Liver (tissue), 10 donors: ENCODE measurements at places on chromosomes 1 and 21. TPM values are rescaled to one million over a fixed set of nuclear protein-coding genes. Genes with fewer than 3 reads are reported as not detected.

The NBPF10 gene
- total RNA-seq, result 0.89 TPM

The UBR4 gene
- total RNA-seq, result 97.5 TPM

The MAP3K7CL gene
- 3.5 TPM for total RNA-seq

The TRIM62 gene
- 1.1 TPM for total RNA-seq

The TNFRSF8 gene
- 0.19 TPM for total RNA-seq

The FH gene
- total RNA-seq, result 140 TPM

The AIRE gene
- total RNA-seq, result 0.05 TPM

The DIPK1A gene
- total RNA-seq, result 7.9 TPM

The BRWD1 gene
- total RNA-seq, result 56.6 TPM

The SLC45A1 gene
- total RNA-seq, result 0.08 TPM

The ATF6 gene
- 16.5 TPM for total RNA-seq

GRCh38 chr1:155471026-155471425 lies 91.6 kb downstream of the ASH1L start:
- DNase-seq, result no peak

- DNase-seq, result no peak
Measured at GRCh38 chr1:22752339-22752738, 41.7 kb downstream of the EPHB2 start.

- no peak for DNase-seq
Measured at GRCh38 chr21:44427241-44428120, 27.8 kb upstream of the LRRC3 start.

DNA sequence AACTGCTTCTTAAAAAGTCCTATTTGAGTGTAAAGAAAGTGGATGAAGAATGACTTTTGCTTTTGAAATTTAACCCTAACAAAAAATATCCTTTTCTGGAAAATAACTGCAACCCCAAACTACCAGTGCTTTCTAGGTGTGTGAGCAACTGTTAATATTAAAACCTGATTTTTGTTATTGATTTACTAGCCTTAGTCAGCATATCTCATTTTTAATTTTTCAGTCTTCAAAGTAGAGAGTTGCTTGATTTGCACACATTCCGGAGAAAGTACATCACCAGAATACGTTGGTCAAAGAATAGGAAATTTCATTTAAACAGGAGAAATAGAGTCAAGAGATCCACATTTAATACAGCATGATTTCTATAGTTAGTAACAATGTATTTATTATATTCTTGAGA lies 141.8 kb upstream of the ADAMTS5 start:
- DNase-seq, result no peak

GRCh38 chr1:224615861-224616755 lies at the start of gene CNIH3:
Gene CNIH3 (plus strand): TSS chr1:224616317. CDS start chr1:224617175, 858 bp downstream.
- DNase-seq, result no peak

DNA sequence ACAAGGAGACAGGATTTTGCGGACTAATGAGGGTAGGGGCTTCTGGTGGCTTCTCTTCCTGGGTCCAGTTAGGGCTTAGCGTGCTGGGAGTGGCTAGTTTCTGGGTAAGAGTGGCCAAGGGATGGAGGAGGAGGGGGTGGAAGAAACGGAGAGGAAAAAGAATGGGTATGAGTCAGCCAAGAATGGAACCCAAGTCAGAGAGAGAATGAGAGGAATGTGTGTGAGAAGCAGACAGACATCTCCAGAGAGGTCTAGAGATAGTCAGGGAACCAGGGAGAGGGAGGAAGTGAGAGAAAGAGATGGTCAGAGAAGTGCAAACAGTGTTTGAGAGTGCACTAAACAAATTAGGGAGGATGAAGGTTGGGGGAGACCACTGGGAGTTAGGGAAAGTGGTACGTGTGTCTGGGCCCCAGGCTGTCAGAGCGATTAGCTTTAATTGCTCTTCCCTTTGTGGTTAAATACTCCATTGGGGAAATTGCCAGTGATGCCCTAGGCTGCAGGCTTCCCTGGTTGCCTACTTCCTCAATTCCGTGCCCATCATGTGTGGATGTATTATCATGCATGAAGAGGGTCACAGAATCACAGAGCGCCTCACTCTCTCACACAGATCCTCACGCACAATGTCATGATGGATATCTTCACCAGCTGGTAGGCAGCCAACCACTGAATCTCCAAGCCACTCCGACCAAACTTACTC lies 1.4 kb downstream of the PEA15 start:
- no peak for DNase-seq

DNA sequence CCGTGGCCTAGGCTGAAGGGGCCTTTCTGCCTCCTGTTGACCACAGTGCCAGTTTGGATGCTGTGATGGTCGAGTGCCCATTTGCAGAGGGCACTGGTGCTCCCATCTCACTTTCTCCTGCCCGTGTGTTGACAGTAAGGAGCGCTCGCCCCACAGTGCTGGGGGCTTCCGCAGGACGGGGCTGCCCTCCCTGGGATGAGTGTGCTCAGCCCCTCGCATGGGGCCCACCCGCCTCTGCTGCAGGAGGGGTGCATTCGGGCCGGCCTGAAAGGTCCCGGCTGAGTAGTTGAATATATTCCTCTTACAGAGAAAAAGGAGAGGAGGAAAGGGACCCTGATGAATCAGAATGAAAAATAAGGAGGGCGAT lies 37.3 kb downstream of the NTPCR start:
- no peak for DNase-seq

DNA sequence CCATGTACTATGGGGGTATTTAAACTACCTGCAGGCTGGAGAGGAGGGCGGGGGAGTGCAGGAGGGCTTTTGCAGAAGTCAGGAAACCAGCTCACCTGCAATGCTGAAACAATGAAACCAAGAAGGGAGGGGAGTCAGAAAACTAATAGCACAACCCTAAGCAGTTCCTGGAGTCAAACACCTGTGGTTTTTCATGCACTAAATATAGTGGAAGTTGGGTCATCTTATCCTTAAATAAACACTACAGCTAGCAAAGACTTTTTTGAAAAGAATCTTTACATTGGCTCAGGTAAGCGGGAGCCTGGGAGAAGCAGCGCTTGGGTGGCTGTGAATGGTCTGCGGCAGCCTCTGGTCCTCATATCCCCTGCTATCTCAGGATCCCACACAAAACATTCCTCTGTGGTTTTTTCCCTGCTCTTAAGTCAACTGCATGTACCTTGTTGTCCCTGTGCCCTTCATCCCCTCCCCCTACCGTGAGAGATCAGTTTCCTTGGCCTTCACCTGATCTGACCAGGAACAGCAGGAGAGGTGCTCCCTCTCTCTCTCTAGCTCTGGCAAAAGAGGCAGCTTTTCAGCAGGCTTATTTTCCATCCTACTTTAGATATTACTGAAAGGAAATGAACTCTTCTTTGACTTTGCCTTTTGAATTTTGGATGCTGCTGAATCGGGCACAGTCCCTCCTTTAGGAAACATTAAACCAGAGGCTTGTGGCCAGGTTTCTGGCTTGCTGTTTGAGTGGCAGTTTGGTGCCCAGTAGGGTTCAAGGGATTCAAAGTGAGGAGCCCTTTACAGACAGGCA lies 26.6 kb downstream of the TENT5C start:
- DNase-seq, result no peak

GRCh38 chr1:214272964-214273533 lies 7.9 kb upstream of the SMYD2 start:
- DNase-seq, result no peak

DNA sequence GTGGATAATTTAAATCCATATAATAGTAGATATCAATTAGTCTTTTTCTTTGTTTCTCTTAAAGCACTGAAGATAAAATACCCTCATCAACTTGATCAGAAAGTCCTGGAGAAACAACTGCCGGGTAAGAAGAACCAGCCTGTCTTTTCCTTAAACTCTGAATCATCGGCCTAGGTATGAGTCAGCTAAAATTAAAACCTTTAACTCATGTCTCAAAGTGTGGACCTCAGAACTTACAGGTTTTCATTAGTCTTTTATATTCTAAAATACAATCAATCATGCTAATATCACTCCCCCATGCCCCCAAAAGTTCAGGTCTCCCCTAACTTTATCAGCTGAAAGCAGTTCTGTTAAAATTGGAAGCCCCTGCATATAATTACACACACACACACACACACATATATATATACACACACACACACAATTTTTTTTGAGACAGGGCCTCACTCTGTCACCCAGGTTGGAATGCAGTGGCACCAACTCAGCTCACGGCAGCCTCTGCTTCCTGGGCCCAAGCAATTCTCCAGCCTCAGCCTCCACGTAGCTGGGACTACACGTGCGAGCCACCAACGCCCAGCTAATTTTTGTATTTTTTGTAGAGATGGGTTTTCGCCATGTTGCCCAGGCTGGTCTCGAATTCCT lies 61.3 kb downstream of the B3GALNT2 start:
- DNase-seq, result no peak

DNA sequence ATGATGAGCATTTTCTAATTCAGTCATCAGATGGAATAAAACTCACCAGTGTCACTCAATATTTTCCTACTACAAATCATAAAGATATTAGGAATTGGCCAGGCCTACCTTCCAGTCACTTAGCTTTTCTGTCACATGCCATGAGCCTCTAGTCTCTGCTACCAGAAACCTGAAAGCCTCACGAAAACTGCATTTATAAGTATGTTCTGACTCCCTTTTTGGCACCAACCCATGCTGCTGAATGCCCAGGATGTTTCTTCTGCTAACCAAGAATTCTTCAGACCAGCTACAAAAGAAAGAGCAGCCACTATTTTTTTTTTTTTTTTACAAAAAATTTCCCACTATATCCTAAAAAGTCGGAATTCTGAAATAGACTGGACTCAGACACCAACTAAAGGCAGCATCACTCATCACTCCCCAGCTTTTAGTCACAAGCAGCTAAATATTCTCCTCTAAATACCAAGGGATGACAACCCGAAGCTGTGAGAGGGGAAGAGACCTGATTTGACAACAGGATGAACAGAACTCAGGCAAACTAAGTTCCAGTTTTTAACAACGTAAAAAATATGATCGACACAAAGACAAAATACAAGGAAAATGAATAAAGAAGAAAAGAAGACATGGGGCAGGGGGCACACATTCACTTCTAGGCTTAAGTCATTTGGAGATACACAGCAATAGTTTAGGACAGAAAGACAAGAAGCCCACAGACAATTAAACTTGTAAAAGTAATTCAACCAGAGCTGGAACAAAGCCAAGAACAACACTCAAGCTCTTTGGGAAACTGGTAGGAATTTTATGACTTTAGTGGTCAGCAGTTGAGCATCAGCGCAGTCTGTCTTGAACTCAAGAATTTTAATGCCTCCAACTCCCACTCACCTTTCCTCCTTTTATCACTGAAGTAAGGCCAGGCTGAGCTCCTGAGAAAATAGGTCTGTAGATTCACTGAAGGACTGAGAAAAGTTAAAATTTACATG lies 1.7 kb downstream of the DCAF8 start:
- no peak for DNase-seq

DNA sequence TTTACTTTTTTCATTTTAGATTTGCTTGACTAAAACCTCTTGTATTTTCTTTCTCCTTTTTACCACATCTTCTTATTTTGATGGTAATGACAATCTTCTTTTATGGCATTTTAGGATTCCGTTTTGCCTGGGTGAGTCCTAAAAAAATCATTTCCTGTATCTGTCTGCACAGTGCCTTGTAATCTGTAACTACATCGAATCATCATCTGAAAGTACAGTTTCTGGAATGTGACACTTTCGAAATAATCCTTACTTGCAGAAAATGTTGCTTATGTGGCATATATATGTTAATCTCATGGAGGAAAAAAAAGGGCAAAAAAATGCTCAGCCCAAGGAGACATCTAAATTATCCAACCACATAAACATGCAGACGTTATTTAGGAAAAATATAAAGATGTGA lies 29.0 kb downstream of the GREM2 start:
- no peak for DNase-seq

DNA sequence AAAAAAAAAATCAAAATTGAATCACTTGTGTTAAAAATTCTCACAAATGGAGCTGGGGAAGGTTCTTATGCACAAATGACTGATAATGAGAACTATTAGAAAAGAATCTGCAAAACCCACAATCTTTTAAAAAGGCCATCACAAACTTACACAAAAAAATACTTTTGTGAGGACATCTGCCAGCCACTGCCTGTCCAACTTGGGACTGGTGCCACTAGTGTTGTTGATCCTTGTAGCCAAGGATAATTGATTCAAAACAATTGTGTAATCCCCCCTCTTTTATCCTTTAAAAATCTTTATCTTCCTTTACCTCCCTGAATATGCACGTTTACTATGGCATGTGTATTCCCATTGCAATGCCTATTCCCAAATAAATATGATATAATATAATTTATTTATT lies 39.2 kb upstream of the THEM4 start:
- DNase-seq, result no peak

DNA sequence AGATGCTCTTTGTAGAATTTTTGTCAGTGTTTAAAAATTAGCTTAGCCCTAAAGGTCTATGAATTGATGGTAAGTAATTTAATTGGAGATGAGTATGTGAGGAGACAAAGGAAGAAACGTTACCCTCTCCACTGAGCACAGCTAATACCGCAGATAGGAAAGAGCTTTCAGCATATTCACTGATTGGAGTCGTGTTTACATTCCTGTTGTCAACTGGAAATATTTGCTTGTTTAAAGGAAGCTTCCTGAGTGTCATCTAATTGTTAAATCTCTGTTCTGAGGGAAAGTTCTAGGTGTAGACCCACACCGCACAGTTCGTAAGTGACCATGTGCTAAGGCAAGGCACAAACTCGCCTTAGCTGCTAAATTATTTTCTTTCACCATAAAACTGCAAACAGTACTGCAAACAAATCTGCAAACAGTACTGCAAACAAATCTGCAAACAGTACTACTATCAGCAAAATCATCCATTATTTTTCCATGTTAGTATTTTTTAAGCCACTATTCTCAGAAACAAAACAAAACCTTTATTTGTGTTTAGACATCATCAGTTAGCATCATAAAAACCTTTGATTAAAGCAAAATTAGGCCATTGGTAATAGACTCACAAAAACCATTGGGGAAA lies 32.6 kb downstream of the TOMM20 start:
- DNase-seq, result no peak

- no peak for DNase-seq
Measured at GRCh38 chr1:38291336-38291735, 244.7 kb upstream of the POU3F1 start.

DNA sequence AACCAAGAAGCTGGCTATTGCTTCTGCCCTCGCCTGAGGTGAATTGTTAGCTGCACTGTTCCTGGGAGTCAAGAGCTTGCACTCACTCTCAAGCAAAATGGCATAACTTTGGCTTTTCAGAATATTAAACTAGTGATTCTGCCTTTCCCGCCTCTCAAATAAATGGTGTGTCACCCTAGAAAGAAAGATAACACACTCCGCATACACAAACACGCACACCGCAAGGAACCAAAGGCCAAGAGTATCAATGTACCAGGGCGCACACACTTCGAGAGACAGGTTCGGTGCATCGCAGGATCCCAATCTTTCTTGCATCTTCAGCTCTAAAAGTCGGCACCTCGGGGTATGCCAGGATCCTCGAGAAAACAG lies 470 bp upstream of the RTCA start:
- no peak for DNase-seq

DNA sequence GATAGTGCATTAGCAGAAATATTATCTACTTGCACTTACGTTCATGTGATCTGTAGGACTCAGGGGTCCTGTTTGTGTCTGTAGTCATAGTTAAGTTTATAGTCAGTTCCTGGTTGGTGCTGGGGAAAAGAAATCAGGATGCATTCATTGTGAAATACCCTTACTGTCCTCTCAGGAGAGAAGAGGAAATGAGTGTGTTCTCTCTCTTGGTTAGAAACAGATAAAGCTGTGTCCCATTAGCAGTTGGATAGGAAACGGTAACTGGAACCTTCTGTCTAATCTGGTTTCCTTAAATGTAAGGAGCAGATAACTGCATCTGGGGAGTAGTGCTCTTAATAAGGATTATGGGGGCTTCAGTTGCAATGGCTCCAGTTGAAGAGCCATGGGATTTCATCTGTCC lies 8.9 kb downstream of the SDCCAG8 start:
- DNase-seq, result no peak
